ENCODE measurements at places on chromosomes 2 and 18.

- DNase-seq: no peak
Observed at GRCh38 chr2:28643911-28644334, 107.7 kb upstream of the PPP1CB start.

GRCh38 chr18:6219116-6219717, 195.5 kb downstream of the L3MBTL4 start:
- DNase-seq: no peak

- DNase-seq: no peak
Observed at GRCh38 chr2:19364014-19364413, 5.6 kb upstream of the OSR1 start.

DNA sequence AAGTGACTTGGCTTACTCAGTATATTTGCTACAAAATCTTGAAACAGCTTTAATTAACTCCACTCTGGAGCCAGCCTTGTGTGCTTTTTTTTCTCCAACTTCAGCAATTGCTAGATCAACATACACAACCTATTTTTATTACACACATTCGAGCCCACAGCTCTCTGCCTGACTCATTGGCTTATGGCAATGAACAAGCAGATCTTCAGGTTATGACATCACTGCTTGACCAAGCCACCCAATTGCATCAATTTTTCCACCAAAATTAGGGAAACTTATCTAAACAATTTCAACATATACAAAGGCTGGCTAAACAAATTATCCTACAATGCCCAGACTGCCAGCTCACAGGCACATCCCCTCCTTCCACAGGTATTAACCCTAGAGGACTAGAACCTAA, 39.6 kb upstream of the PDK1 start:
- DNase-seq: no peak

- DNase-seq: no peak
Observed at GRCh38 chr2:218456849-218457248, 37.9 kb downstream of the VIL1 start.

DNA sequence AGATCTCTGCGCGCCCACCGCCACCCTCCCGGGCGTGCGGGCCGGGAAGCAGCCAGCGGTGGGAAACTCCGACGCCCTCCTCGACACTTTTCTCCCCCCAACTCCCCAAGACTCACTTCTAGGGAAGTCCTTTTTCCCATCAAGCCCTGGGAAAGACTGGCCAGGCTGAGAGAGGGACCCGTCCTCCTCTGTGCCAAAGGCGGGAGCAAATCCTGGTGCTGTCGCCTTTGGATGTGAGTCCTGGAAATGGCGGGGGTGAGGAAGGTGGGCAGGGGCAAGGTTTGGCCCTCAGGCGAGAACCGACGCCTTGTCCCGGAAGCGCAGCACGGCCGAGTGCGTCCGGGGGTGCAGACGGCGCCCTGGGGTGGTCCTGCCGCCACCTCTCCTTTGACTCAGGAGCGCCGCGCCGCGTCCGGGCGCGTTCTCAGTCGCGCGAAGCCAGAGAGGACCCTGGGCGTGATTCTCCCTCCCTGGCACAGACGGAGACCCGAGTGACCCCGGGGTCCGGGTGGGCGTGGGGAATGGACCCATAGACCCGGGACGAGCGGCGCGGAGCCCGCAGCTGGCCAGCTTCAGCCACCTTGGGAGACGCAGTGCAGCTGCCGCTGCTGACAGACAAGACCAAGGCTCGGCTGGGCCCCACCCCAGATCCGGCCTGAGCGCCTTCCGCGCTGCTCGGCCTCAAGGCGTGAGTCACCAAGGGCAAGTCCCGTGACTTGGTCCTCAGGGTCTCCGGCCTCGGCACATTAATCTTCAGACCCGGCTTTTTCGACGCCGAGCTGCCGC, 3.5 kb upstream of the LBX2 start:
- no peak for DNase-seq

DNA sequence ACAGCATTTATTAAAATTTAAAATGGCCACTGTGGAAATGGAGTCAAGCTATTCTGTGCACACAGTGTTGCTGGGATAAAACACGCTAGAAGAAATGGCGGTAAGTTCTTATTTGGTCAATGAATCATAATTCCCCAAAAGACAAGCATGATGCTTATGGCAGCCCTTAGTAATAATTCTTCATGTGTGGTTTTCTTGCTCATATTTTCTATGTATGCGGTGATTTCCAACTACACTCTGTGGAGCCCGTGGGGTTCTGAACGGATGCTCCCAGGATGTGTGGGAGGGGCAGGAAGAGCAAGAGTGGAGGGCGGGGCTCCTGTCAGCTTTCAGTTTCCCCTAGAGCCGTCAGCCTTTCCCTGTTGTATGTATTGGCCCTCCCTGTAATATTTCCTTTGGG, 91.7 kb upstream of the RMDN2 start:
- DNase-seq: no peak

GRCh38 chr2:224432003-224432579, 30.2 kb upstream of the FAM124B start:
- no peak for DNase-seq

- no peak for DNase-seq
Observed at GRCh38 chr18:32048507-32049091, 30.0 kb downstream of the RNF125 start.

- no peak for DNase-seq
Observed at GRCh38 chr2:168948621-168949212, 47.6 kb downstream of the G6PC2 start.

- DNase-seq: no peak
Observed at GRCh38 chr2:98608962-98609604, 694 bp downstream of the UNC50 start.

DNA sequence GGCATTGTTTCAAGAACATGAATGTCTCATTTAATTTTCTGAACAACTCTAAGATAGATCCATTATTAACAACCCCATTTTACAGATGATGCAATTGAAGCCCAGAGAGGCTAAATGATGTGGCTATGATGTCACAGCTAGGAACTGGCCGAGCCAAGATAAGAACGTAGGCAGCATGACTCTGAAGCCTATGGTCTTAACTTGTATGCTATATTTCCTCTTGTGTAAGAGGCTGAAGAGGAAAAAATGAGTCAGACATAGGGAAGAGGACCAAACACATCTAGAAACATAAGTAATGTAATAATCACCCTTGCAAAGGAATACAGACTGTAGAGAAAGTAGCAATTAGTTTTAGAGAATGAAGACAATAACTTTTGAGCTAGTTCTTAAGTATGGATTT, 416.8 kb downstream of the FIGN start:
- no peak for DNase-seq

GRCh38 chr2:205786976-205787375, 104.7 kb downstream of the NRP2 start:
- DNase-seq: no peak
